Fibroblast of skin of right quadriceps (primary cell): ENCODE measurements at places on chromosomes 6 and 20.
A peak's percentile ranks its signal among the peaks of the same experiment; 100 is the strongest.

DNA sequence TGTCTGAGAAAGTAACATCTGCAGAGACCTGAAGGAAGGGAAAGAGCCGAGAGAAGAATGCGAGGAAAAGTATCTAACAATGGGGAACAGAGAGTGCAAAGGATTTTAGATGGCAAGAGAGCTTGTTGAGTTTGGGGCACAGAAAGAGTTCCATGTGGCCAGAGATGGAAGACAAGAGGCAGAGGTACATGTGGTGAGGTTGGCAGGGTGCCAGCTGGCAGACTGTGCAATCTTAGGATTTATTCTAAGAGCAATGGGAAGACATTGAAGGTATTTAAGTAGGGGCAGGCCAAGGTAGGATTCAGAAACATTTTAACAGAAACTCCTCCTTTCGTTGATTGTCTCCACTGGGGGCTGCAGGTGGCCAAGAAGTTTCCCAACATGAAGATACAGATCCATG is 20.4 kb upstream of the LBP start:
- no peak for DNase-seq

- no peak for DNase-seq
Observed at GRCh38 chr20:25047766-25048165, 10.2 kb downstream of the ACSS1 start.

DNA sequence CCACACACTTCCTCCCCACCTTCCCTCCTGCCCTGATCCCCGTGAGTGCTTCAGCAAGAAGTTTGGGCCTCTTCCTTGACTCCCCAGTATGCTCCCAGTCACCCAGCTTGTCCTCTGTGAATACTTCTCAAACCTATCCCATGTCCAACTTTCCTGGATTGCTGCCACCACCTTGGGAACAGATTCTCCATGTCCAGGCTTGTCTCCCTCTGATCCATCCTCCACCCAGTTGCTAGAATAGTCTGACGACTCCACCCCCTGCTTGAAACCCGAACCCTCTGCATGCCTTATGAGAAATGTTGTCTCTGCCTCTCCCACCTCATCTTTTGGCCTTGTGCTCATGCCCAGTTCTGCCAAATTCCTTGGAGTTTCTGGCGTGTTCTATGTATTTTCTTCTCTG is 108.0 kb downstream of the PPP1R14C start:
- peak; percentile 81 for DNase-seq

DNA sequence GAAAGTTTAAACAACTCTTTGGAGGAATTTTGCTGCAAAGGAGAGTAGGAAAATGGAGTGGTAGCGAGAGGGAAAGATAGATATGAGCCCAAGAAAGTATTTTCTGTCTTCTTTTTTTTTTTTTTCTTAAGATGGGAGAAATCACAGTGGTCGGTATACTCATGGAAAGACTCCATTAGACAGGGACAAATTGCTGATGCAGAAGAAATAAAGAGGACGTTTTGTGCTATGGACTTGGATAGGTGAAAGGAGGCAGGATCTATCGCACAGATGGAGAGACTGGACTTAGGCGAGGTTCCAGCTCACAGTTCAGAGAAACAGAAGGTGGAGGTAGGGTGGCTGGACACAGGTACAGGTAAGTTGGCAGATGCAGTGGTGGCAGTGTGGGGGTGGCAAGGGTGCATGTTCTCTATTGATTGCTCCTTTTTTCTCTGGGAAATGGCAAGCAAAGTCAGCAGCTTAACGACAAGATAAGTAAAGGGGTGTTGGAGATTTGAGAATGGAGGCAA is 44.2 kb upstream of the ARMC2 start:
- DNase-seq: no peak

DNA sequence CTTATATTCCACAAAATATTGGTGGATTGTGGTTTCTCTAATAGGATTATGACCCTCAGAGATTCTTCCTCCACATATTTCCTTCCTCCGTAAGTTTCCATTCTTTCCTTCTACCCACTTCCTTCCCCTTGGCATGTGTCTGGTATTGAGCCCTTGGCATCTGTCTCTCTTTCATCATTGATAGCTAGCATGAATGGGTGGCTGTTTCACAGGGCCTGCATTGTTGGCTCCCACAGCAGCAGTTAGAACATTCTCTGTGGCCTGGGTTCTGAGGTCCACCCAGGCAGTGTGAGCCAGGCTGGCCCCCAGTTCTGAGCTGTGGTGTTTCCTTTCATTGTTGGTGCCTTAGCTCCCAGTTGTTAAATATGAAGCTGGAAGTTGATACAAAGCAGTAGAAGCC is 125.3 kb downstream of the ANKS1A start:
- no peak for DNase-seq

DNA sequence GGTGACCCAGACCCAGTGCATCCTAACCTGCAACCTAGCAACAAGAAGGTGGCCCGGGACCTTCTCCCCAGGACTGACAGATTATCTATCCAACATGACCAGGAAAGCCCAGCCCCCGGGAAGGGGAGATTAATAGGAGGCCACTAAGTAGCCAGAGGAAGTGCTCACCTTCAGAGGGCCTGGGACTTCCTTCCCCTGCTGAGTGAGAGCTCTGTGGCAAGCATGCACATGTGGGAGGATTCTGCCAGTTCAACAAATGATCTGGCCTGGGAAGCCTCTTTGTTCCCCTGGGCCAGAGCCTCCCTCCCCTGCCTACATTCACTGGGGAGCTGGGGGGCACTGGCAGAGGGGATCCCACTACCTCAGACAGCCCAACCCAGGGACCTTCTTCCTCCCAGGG is 39.6 kb downstream of the SHLD1 start:
- no peak for DNase-seq

DNA sequence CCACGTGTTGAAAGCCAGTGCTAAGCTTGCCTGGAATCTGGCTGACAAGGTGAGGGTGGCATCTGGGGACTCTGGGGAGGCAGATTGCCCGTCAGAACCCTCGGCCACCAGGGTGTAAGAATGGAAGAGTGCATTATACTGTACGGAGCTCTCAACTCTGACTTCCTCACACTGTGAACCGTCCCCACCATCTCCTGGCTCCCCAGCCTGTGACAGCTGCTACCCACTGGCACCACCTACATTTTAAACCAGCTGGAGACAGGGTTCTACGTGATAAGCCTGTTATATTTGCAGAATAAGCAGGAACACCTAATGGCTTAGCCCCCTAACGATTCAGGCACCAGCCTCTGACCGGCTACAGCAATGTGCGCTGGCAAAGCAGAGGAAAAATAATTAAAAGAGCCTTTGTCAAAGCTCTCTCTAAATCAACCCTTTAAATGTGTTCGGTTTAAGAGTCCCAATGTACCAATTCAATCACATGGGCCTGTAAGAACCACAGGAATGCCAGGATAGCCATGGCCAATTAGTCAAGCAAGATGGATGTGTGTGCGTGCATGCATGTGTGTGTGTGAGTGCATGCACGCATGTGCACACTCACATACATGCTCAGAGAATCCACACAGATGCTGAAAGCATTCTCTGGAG is 89.1 kb upstream of the TAB2 start:
- DNase-seq: no peak

DNA sequence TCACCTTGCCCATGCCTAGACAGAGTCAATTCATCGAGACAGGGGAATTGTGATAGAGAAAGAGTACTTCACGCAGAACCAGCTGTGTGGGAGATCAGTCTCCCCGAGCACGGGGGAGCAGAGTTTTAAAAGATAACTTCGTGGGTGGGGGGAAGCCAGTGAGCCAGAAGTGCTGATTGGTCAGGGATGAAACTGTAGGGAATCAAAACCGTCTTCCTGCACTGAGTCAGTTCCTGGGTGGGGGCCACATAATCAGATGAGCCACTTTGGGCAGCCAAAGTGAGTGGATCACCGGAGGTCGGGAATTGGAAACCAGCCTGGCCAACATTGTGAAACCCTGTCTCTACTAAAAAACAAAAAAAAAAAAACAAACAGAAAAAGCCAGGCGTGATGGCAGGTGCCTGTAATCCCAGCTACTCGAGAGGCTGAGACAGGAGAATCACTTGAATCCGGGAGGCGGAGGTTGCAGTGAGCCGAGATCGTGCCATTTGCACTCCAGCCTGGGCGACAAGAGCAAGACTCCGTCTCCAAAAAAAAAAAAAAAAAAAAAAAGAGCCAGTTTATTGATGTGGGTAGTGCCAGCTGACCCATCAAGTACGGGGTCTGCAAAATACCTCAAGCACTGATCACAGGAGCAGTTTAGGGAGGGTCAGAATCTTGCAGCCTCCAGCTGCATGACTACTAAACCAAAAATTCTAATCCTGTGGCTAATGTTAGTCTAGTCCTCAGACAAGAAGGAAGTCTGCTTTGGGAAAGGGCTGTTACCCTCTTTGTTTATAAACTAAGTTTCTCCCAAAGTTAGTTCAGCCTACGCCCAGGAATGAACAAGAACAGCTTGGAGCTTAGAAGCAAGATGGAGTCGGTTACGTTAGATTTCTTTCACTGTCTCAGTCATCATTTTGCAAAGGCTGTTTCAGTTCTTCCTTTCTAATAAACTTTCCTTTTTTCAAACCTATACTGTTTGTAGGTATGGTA is 3.9 kb upstream of the TRIM39 start:
- peak; percentile 61 for DNase-seq

DNA sequence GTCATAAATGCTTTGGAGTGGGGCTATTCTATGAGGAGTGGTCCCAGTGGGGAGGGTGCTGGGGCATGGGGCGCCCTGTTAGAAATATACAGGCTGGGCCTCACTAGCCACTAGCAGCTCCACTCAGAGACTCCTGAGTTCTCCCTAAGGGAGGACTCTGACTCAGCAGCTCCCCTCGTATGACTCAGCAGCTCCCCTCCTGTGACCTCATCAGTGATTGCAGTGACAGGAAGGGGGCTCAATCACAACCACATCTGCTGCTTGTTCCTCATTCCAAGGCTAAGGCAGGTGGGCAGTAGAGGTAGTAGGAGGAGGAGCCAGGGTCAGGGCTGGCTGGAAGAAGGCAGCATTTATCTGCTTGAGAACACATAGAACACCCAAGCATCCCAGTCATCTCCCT is 73.7 kb downstream of the PRND start:
- peak; percentile 77 for DNase-seq

GRCh38 chr6:160393891-160394653 is 45.9 kb downstream of the SLC22A3 start:
- no peak for DNase-seq

- DNase-seq: no peak
Observed at GRCh38 chr6:170423814-170424603, 117.5 kb downstream of the FAM120B start.

- no peak for DNase-seq
Observed at GRCh38 chr6:19169366-19169765, 667.8 kb upstream of the ID4 start.

- peak; percentile 28 for DNase-seq
Observed at GRCh38 chr6:42781546-42781795, 381 bp upstream of the BICRAL start.

- peak; percentile 86 for DNase-seq
Observed at GRCh38 chr6:1821513-1822183, 211.9 kb downstream of the FOXC1 start.

DNA sequence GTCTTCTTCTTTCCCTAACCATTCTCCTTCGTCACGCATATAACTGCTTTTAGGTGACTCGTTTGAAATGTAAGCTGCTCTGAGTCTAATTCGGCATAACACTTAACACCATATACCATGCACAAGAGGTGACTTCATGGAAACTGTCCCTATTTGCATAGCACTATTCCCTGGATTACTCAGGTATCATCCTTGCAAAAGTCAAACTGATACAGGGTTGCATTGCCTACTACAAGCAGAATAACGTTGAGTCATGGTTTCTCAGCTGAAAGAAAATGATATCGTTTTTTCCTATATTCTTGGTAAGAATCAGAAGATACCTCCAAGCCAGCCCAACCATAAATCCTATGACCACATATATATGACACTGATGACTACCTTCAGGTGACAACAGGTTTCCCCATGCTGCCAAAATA is 227.5 kb downstream of the ATXN1 start:
- DNase-seq: peak; percentile 18

- no peak for DNase-seq
Observed at GRCh38 chr20:665276-665675, 10.3 kb downstream of the SCRT2 start.

- DNase-seq: no peak
Observed at GRCh38 chr6:84107495-84107894, 73.9 kb downstream of the MRAP2 start.

DNA sequence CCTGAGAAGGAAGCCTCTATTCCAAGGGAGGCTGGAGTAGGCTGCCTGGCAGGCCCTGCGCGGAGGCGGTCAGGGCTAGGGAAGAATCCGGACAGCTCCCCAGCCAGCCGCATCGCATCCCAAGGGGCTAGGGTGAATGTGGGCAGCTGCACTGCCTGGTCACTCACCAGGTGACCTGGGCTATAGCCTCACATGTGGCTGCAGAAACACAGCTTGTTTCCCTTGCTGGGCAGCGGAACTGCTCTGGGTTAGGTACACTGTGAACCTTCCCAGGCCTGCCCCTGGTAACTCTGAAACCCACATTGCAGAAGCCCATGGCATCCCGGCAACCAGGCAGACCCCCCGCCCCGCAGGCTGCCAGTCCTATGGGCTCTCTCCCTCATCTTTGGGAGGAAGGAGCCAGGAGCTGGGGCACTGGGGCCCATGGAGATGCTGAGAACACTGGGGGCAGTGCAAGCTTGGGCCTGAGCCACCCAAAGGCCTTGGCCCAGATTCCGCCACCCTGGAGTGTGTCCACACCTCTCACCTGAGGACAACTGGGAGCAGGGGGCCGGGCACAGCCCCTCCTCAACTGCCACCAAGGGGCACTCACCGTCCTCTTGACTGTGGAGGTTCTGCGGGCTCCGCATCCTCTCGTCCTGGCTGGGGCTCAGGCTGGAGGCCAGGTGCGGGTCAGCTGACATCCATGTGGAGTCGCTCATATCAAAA is 111.0 kb downstream of the NOL4L start:
- no peak for DNase-seq

DNA sequence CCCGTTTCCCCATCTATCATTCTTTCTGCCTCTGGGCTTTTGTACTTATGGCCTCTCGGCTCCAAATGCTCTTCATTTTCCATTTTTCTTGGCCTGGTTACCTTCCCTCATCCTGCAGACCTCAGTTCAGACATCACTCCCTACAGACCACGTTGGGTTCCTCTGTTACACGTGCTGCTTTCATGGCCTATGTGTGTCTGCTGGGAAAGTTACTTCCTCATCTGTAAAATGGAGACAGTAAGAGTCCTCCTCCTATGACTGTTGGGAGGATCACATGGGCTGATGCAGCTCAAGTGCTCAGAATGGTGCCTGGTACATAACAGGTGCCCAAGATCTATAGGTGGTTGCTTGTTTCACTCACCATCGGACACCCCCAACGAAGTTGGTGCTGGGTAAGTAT is 13.5 kb downstream of the KCNK17 start:
- DNase-seq: no peak

- no peak for DNase-seq
Observed at GRCh38 chr6:110689275-110689935, 125.9 kb downstream of the CDK19 start.

GRCh38 chr20:2867081-2867864 is 6.0 kb upstream of the PTPRA start:
- DNase-seq: no peak

GRCh38 chr6:170035901-170036304 is 255.0 kb downstream of the DLL1 start:
- DNase-seq: no peak

GRCh38 chr6:123316733-123317323 is 319.9 kb downstream of the TRDN start:
- DNase-seq: peak; percentile 1
